ENCODE measurements at places on chromosomes 2 and 18. TPM values are rescaled to one million over a fixed set of nuclear protein-coding genes. Genes with fewer than 3 reads are reported as not detected.

DNA sequence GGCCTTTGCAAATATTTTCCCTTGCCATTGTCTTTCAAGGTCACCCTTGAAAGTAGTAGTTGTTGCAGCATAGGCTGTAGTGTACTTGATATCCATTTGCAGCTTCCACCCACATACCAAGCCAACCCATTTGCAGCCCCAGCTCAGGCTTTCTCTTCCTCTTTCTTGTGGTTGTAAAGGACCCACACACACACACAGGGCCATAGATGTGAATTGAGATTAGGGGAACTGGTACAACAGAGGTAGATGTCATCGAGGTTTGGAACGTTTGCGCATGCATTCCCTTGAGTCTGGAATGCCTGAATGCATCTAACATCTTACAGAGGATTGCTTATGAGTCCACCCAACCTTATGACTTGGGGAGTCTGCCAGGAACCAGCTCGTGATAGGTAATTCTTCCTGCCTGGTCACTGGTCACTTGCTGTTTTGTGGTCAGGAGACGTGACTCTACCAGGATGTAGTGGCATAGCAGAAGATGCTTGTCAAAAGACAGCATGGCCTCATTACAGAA is 91.9 kb downstream of the MRPS9 start:
- no peak for DNase-seq

DNA sequence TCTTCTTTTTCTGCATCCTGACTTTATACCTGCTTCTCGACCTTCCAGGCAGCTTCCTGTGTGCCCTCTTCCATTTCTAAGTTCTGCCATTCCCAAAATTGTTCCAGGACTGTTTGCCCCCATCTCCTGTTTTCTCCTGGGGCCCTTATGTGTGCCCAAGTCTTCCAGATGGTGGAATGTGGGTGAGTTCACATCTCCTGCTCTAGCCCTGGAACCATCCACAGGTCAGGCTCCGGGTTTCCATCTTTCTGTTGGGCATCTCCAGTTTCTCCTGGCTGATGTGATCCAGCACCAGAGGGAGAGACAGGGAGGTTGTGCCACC is 25.8 kb downstream of the TOGARAM2 start:
- DNase-seq = no peak

DNA sequence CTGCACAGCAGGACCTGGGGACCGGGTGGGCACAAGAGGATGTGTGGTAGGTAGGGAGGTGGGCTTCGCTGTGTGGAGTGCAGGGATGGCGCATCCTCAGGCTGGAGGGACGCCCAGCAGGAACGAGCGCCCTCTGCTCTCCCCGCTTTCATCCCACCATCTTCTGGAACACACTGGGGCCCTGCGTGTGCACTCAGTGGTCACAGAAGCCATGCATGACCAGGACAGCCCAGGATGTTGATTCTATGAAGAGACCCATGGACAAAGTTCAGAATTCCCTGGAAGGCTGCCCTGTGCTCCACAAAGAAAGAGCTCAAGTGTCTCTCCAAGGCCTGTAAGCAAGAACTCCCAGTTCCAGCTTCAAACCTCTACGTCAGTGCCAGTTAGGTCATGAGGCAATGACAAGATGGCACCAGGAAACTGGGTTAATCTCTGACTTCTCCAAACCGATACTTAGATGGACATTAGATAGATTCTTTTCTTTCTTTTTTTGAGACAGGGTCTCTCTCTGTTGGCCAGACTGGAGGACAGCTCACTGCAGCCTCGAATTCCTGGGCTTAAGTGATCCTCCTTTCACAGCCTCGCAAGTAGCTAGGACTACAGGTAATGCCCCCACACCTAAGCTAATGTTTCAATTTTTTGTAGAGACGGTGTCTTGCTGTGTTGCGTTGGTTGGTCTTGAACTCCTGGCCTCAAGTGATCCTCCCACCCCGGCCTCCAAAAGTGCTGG is 3.4 kb downstream of the SLC66A2 start:
- no peak for DNase-seq

DNA sequence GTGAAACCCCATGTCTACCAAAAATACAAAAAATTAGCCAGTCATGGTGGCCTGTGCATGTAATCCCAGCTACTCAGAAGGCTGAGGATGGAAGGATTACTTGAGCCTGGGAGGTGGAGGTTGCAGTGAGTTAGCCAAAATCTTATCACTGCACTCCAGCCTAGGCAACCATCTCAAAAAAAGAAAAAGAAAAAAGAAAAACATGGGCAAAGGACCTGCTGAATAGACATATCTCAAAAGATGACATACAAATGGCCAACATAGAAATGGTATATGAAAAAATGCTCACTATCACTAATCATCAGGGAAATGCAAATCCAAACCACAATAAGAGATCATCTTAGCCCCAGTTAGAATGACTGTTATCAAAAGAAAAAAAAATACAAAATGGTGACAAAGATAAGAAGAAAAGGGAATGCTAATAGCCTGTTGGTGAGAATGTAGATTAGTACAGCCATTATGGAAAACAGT is 1.4 kb upstream of the TGOLN2 start:
- DNase-seq = no peak

SULT1C2 gene
- 3.3 TPM for total RNA-seq

ZDBF2 gene
- 30.4 TPM for total RNA-seq

GPR148 gene
- not detected for total RNA-seq

IL1RL1 gene
- total RNA-seq = 12.8 TPM
